Peyer's patch (tissue), 4 donors: ENCODE measurements at places on chromosomes 7 and 10. TPM values are rescaled to one million over a fixed set of nuclear protein-coding genes. Genes with fewer than 3 reads are reported as not detected.

DNA sequence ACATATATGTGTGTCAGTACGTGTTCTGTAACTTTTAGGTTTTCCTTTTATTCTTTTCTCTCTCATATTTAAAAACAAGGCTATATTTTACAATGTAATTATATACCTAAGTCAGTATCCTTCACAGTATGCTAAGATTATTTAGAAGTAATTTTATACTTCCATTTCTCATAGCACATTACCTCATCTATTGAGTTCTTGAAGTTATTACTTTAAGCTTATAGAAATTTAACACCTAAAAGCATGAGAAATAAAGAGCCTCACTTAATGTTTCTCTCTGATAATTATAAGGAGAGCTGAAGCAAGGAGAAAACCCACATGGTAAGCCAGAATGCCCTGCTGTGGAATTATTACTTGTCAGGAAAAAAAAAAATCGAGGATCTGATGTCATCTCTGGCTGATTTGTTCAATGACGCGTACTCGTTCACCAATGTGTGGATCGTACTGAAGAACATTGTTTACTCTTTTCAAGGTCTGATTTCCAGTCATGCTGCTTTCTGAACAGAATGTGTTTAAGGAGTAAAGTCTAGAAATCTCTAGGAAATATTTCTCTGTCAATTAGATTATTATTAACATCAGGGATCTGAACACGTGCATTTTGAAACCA, 21.9 kb downstream of the CACNB2 start:
- no peak for DNase-seq

DNA sequence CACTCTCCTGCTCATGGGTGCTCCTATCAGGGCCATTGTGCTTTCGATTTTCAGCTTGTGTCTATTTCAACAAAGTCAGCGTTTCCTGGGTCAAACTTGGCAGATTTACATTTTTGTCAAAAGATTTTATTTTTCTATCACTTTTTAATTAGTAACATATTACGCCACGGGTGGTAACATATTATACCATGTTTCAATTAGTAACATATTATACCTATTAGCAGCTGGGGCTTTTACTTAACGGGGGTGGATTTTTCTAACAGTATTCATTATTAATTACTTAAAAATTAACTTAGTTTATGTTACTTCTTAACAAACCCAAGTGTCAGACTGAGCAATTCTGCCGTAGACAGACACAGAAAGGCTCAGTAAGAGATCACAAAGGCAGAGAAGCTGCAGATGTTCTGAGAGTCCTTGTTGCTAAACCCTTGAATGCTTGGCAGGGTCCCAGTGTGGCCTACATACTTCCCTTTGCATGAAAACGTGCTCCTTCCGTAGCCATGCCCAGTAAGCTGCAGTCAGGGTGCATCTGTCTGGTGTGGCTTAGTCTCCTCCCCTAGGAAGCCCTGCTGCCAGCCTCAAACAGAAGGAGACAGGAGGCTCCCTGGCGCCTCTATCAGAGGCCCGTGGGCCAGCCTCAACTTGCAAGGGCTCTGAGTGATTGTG, 263.1 kb upstream of the CXCL12 start:
- DNase-seq, result no peak

GRCh38 chr10:2296179-2296891, 559.0 kb upstream of the ADARB2 start:
- DNase-seq, result no peak

GRCh38 chr10:29823553-29824080, 188.8 kb upstream of the SVIL start:
- no peak for DNase-seq

GRCh38 chr7:5708271-5708670, 73.2 kb downstream of the RNF216 start:
- DNase-seq, result no peak

The KCNH2 gene
- total RNA-seq, result 2.4 TPM

DNA sequence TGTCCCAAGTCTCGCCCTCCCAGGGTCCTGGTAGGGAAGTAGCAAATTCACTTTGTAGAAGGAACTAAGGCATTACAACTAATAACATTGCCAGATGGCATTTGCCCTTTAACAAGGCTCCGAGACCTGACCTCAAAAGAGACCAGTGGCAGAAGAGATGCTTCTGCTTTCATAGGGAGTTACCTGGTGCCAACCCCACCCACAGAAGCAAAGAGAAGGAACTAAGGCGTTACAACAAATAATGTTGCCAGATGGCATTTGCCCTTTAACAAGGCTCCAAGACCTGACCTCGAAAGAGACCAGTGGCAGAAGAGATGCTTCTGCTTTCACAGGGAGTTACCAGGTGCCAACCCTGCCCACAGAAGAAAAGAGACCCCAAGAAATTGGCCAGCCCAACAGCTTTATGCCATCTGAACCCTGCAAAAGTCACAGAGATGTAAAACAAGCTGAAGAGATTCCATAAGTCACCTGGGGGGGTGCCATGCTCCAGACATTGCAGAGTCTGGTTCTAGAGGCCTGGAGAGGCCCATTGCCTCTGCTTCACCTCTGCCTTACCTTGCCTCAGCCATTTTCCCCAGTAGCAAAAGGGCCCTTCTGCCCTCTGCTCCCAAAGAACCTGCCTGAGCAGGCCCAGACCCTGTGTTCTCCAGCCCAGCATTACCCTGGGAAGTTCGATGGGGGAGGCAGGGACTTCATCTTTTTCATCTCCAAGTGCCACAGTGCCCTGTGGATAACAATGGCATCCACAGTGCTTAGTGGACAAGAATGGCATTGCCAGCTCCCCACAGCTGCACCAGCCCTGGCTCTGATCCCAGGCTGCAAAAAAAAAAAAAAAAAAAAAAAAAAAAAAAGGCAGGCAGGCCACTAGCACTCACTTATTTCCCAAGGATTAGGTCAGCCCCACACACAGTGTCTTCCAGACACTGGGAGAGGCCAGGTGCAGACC, 179.5 kb upstream of the PLXNA4 start:
- DNase-seq, result no peak

The ZNF25 gene
- 3.7 TPM for total RNA-seq

- no peak for DNase-seq
These were observed 59.2 kb upstream of the CYP2C9 start for GRCh38 chr10:94879214-94879613.

GRCh38 chr7:30727061-30727945, 24.6 kb upstream of the INMT start:
- DNase-seq, result peak; percentile 84

The LSM8 gene
- 30.7 TPM for total RNA-seq

DNA sequence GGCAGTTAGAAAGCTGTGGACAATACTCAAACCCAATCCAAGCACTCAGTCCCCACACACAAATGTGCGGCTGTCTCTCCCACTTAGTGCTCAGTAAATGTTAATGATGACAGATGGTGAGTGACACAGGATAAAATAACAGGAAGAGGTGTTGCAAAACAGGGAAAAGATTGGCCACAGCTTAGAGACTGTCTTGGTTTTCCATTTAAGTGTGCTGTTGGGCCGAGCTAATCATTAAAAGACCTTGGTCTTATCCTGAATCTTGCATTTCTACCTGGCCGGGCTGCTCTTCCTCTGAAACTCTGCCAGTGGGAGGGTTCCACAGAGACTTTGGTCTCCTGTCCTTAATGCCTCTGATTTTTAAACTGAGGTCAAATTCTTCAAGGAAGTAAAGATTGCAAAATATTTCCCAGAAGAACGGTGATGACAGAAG, 113.1 kb upstream of the RNF32 start:
- peak; percentile 73 for DNase-seq

DNA sequence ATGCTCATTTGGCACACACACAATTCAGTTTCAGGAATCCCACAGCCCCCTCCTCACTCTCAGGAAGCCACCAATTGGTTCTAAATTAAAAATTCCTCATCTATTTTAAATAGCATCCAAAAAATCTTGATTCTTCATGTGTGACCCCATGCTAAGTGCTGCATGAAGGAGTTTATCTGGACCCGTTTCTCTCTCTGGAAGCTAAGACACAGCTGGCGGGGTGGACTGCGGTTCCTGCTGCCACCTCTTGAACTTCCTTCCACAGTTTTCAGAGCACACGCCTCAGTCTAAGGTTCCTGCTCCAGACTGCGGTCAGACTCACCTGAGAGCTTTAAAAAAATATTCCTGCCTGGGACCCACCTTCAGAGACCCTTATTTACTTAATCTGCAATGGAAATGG, 34.5 kb downstream of the LYZL1 start:
- DNase-seq, result no peak

The UPP1 gene
- total RNA-seq, result 24.0 TPM

GRCh38 chr7:9978106-9979064, 995.3 kb upstream of the PHF14 start:
- no peak for DNase-seq

GRCh38 chr7:7745966-7746365, 27.6 kb upstream of the RPA3 start:
- DNase-seq, result no peak

DNA sequence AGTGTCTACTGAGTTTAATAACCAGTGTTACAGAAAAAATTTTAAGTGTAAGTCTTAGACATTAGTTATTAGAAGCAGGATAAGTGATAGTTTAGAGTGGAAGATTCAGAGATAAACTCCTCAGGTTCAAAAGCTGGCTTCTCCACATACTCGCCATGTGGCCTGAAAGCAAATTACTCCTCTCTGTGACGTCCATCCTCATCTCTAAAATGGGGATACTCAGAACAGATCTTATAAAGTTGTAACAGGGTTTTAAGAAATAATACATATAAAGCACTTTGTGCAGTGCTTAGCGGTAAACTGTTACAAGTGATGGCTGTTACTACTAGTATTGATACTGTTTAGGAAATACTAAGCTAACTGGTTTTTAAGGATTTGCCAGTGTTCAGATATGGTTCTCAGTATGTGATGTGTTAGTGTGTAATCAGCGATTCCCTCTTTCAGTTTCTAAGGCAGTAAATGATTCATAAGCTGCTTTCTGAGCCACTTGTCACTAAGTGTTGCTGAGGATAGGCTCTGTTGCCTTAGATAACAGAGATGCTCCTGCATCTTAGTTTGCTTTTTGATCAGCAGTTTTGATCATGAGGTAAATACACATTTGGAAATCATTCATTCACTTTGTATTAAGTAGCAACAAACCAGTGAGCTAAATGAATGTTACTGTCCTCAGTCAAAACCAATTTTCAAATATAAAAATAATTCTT, 58.7 kb downstream of the CYP51A1 start:
- no peak for DNase-seq

GRCh38 chr7:35465791-35466336, 212.0 kb upstream of the TBX20 start:
- no peak for DNase-seq

- DNase-seq, result peak; percentile 43
These were observed 165.6 kb upstream of the KMT2E start for GRCh38 chr7:104848138-104848990.

GRCh38 chr10:72258617-72259016, 15.1 kb upstream of the DDIT4 start:
- DNase-seq, result no peak

The MRLN gene
- total RNA-seq, result not detected
